ENCODE measurements at places on chromosomes 16 and 17. TPM values are rescaled to one million over a fixed set of nuclear protein-coding genes. Genes with fewer than 3 reads are reported as not detected.
A peak's percentile ranks its signal among the peaks of the same experiment; 100 is the strongest.

Gene FAM171A2
- 0.22 TPM for total RNA-seq

Gene ABCC12
- total RNA-seq: 0.59 TPM

DNA sequence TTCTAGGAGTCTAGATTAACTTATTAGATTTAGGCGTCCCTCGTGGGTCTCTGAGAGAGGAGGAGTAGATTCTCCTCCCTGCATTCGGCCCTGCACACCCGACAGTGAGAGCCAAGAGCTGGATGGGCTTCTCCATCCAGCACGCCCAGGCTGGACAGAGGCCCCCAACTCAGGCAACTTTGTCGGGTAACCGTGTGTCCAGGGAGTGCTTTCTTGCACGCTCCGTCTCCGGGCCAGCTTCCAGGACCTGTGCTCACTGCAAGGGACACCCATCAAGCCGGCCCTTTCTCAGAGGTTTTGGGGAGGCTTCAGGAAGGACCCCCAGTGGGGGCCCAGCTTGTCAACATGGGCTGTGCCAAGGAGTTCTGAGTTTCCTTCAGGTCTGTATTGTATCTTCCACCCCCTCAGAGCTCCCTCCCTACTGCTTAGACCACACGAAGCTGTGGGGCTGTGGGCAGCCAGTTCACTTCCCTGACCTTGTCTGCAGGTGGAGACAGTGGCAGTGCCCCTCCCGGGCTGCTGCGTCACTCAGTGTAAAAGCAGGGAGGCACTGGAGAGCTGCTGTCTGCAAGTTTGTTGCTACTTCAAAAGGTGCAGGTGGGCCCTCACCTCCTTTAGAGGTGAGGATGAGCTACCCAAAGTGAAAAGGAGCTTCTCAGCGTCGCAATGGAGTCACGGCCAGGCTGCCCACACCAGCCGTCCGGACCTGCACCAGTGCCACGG is 24.0 kb upstream of the C16orf78 start:
- no peak for DNase-seq

GRCh38 chr16:50519602-50520001 is 28.6 kb upstream of the NKD1 start:
- DNase-seq: no peak

DNA sequence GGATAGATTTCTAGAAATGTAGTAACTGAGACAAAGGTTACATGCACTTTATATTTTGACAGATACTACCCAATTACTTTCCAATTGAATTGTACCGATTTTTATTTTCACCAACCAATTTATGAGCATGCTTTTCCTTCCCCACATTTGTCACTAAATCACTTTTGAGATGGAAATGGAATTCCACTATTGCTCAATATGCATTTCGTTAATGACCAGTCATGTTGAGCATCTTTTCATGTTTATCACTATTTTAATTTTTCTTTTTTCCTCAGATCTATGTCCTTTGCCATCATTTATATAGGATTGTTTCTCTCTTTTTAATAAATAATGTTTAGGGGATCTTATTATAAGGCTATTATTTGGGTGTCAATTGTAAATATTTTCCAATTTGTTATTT is 102.8 kb upstream of the SMIM36 start:
- DNase-seq: no peak

DNA sequence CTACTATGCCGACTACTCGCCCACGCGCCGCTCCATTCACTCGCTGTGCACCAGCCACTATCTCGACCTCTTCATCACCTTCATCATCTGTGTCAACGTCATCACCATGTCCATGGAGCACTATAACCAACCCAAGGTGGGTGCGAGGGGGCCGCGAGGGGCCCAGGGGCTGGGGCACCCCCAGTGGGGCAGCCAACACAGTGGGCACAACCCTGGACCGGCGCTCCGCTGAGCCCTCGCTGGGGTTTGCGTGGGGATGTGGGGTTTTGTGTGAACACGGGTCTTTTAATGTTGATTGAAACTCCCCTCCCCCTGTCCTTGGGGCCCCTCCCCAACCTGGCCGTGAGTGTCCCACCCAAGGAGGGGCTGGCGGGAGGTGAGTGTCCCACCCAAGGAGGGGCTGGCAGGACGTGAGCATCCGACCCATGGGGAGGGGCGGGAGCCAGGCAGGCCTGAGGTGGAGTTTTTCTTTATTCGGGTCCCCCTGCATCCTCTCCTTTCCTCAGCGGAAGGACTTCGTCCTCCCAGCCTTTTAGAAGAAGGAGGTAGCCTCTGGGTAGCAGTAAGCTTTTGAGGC is 11.2 kb downstream of the TPSG1 start:
- no peak for DNase-seq

DNA sequence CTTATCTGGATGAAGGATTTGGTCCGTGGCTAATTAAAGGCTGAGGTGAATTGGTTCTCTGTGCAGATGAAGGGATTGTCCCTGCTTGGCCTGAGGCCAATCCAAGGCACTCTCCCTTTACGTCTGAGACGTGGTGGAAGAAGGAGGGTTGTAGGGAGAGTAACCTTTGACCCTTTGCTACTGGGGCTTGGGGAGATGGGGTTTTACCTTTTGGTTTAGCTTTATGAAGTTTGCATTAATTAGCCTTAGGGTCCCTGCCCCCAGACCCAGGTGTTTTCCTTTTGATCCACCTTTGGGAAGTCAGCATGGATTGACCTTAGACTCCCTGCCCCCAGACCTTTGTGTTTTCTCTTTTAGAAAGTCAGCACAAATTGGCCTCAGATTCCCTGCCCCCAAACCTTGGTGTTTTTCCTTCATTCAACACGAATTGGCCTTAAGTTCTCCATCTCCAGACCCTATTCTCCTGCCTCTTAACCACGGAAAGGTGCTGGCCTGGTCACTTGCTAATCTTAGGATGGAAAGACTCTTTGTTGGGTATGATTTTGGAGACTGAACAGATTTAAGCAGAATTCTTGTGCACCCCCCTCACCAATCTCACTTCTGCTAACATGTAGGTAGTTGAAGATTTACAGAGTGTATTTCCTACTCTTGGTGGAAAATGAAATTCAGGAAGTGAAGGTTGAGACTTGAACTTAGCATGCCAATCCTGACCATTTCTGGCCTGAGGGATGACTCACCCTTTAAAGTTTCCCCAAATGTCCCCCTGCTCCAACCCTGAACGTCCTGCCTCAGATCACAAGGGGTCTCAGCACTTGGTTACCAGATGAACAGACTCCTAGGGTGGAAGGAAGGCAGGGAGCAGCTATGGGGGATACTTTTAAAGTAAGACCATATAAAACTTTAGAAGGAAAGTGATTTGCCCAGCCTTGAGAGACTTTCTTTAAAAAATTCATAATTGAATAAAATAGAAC is 23.1 kb upstream of the MMD start:
- DNase-seq: no peak

- DNase-seq: peak; percentile 93
Measured at GRCh38 chr16:2023092-2024031, 3.3 kb upstream of the NHERF2 start.

DNA sequence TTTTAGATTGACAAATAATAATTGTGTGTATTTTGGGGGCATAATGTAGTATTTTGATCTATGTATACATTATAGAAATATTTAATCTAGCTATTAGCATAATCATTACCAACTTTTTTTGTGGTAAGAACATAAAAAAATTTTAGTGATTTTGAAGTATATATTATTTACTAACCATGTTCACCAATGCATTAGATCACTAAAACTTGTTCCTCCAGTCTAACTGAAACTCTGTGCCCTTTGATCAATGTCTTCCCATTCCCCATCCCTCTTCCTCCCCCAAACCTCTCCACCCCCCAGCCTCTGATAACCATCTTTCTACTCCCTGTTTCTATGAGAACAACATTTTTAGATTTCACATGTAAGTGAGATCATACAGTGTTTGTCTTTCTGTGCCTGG is 8.5 kb downstream of the EFCAB13 start:
- DNase-seq: no peak

- no peak for DNase-seq
Measured at GRCh38 chr17:6096201-6097004, 26.2 kb downstream of the WSCD1 start.

DNA sequence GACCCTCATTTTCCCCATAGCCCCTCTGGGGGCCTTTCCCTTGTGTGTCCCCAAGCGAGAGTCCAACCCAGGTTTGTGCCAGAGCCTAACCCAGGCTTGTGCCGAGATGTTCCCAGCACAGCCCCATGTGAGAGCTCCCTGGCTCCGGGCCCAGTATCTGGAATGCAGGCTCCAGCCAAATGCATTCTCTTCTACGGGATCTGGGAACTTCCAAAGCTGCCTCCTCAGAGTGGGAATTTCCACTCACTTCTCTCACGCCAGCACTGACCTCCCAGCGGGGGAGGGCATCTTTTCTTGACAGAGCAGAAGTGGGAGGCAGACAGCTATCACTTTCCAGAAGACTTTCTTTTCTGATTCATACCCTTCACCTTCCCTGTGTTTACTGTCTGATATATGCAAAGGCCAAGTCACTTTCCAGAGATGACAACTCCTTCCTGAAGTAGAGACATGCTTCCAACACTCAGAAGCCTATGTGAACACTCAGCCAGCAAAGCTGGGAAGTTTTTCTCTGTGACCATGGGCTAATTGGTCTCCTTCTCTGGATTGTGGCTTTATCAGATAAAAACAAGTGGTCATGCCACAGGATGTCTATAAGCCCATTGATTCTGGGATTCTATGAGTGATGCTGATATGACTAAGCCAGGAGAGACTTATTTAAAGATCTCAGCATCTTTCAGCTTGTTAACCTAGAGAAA is 2.5 kb upstream of the CCL2 start:
- peak; percentile 93 for DNase-seq

All from psoas muscle (tissue), 8 donors.